ENCODE measurements at places on chromosomes 2 and 18. TPM values are rescaled to one million over a fixed set of nuclear protein-coding genes. Genes with fewer than 3 reads are reported as not detected.

GRCh38 chr2:68832233-68832869 is 38.8 kb downstream of the BMP10 start:
- peak overlapping the region; percentile 86 for H3K27ac ChIP-seq
- peaks cover 5% of the 10 kb centered on the region for H3K4me1 ChIP-seq
- H3K36me3 ChIP-seq = no peaks in the 10 kb centered on the region
- no peaks in the 10 kb centered on the region for H3K27me3 ChIP-seq

- no peaks in the 10 kb centered on the region for H3K27me3 ChIP-seq
- H3K4me1 ChIP-seq = no peaks in the 10 kb centered on the region
- H3K36me3 ChIP-seq = no peaks in the 10 kb centered on the region
- H3K27ac ChIP-seq = no peak overlapping the region
- no peak overlapping the region for H3K4me3 ChIP-seq
Observed at GRCh38 chr2:173739006-173739405, 226.2 kb downstream of the SP3 start.

The CREG2 gene
- total RNA-seq = 0.60 TPM

- H3K4me3 ChIP-seq = no peak overlapping the region
- peaks cover 4% of the 10 kb centered on the region for H3K4me1 ChIP-seq
- no peaks in the 10 kb centered on the region for H3K27me3 ChIP-seq
- peak overlapping the region; percentile 28 for H3K27ac ChIP-seq
- peak; percentile 54 for DNase-seq
- H3K36me3 ChIP-seq = no peaks in the 10 kb centered on the region
Observed at GRCh38 chr2:96534701-96535181, 1.8 kb upstream of the ARID5A start.

The CPO gene
- total RNA-seq = 0.58 TPM

GRCh38 chr2:181197140-181197760 is 216.8 kb downstream of the UBE2E3 start:
- H3K4me1 ChIP-seq = no peaks in the 10 kb centered on the region

The IL37 gene
- total RNA-seq = not detected

GRCh38 chr2:226738191-226738820 is 61.3 kb downstream of the IRS1 start:
- no peak overlapping the region for H3K27ac ChIP-seq
- H3K27me3 ChIP-seq = no peaks in the 10 kb centered on the region
- H3K4me3 ChIP-seq = no peak overlapping the region
- peaks cover 5% of the 10 kb centered on the region for H3K4me1 ChIP-seq
- no peaks in the 10 kb centered on the region for H3K36me3 ChIP-seq

GRCh38 chr2:47725808-47726207 is 57.1 kb upstream of the MSH6 start:
- H3K27ac ChIP-seq = no peak overlapping the region
- H3K4me1 ChIP-seq = no peaks in the 10 kb centered on the region
- H3K36me3 ChIP-seq = no peaks in the 10 kb centered on the region
- H3K4me3 ChIP-seq = no peak overlapping the region
- DNase-seq = no peak

GRCh38 chr2:168655207-168655606 is 147.2 kb upstream of the NOSTRIN start:
- H3K4me3 ChIP-seq = no peak overlapping the region
- DNase-seq = no peak

DNA sequence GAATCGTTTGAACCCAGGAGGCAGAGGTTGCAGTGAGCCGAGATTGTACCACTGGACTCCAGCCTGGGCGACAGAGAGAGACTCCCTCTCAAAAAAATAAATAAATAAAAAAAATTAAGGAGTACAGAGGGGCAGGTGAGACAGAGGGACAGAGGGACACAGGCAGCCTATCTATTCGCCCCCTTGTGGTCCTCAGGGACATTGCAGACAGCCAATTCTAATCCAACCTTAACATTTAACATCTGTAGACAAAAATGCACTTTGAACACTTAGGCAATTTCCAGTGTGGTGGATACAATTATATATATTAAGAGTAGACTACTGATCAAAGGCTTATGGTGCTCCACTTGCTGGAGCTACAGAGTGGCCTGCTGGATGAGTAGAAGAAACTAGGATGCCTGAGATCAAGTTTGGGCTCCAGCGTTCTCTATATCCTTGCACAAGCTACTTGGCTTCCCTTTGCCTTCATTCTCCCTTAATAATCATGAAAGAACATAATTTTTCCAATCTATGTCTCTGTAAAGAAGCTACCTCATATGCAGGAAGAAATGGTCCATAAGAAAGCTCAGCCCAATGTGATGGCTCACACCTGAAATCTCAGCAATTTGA is 8.2 kb upstream of the SMARCAL1 start:
- H3K27me3 ChIP-seq = no peaks in the 10 kb centered on the region
- no peak for DNase-seq
- H3K27ac ChIP-seq = no peak overlapping the region
- no peaks in the 10 kb centered on the region for H3K36me3 ChIP-seq
- no peak overlapping the region for H3K4me3 ChIP-seq

DNA sequence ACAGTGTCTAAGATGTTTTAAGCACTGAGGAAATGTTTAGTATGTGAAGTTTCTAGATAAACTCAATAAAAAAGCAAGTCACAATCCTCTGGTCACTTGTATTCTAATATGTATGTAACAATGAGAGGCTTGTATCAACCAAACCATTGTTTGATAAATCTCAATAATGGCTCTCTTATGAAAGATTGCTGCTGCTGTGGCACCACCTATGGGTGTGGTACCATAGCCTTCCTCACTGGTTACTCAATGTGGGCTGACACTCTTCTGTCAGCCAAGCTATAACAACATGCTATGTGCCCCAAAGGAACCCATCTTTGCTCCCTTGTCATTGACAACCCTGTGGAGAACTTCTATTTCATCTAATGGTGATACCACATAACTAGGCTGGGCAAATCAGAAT is 12.6 kb upstream of the RAB1A start:
- DNase-seq = no peak
- no peaks in the 10 kb centered on the region for H3K4me1 ChIP-seq
- H3K27me3 ChIP-seq = no peaks in the 10 kb centered on the region
- H3K4me3 ChIP-seq = no peak overlapping the region

DNA sequence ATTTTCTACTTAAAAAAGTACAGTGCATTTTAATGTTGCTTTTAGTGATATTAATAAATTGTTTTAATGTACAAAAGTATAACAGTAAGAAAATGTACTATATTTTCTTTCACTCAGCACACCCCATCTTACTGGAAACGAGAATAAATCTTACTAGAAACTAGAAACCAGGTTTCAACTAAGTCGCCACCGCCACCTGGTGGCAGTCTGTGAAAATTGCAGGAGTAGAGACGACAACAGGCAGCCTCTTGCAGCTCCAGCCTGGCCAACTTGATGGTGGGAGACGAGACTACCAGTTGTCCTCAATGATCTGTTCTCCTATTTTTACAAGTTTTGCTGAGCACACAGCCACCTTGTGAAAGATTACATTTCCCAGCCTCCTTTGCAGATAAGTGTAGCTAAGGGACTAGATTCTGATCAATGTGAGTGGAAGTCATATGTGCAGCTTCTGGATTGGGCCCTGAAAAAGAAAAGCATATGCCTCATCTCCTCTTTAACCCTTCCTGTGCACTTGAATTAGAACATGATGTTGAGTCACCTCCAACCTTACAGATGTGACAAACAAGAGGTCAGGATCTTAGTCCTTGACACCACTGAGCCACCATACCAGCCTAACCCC is 8.7 kb downstream of the OTOF start:
- no peaks in the 10 kb centered on the region for H3K36me3 ChIP-seq
- no peaks in the 10 kb centered on the region for H3K27me3 ChIP-seq
- H3K27ac ChIP-seq = no peak overlapping the region

DNA sequence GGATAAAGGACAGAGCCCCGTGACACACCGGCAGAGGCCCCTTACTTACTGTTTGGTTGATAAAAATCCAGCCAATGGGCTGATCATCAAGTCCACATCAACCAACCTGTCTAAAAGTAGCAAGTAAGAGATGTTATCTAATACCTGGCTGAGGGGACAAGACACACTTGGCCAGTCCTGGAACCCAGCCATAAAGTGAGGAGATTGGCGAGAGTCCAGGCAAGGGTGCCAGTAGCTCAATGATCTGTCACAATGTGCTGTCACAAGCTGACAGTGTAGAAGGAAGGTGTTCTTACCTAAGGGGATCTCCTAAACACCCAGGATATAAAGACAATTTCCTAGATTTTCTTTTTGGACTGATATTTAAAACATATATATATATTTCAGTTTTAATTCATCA is 61.7 kb upstream of the IL1R2 start:
- DNase-seq = no peak
- H3K27me3 ChIP-seq = no peaks in the 10 kb centered on the region
- no peak overlapping the region for H3K27ac ChIP-seq
- H3K4me3 ChIP-seq = no peak overlapping the region
- H3K36me3 ChIP-seq = no peaks in the 10 kb centered on the region

The UGT1A5 gene
- total RNA-seq = not detected

The GKN2 gene
- total RNA-seq = not detected

The ANKRD29 gene
- total RNA-seq = 28.6 TPM

- DNase-seq = no peak
- no peaks in the 10 kb centered on the region for H3K36me3 ChIP-seq
- no peaks in the 10 kb centered on the region for H3K27me3 ChIP-seq
- H3K4me1 ChIP-seq = peaks cover 3% of the 10 kb centered on the region
- H3K4me3 ChIP-seq = no peak overlapping the region
Observed at GRCh38 chr18:74380916-74381315, 65.3 kb downstream of the C18orf63 start.

The FTCDNL1 gene
- total RNA-seq = 1.7 TPM

DNA sequence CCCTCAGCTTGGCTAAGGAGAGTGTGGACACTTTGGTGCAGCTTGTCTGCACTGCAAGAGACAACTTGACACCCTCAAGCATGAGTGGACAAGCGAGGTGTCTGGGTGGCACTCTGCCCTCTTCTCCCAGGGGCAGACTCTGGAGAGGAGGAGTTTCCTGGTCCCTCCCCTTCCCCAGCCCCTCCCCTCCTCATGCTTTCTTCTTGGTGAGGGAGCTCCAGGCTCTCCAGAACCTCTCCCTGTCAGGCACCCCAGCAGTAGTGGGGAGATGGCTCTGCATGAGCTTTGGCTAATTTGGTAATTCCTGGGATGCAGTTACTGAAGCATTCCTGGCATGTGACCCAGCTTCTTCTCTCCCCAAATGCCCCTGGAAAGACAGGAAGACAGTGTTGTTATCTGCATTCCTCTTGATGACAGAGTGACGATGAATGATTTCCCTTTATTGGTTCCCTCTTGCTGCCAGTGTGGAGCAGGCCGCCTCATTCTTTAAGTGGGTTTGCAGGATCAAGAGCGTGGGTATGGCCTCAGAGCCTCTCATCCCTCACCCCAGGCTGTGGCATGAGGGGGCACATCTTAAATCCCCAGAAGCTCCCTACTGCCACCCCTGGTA is 89.2 kb downstream of the STPG4 start:
- peaks cover 2% of the 10 kb centered on the region for H3K4me1 ChIP-seq
- no peak overlapping the region for H3K27ac ChIP-seq
- DNase-seq = no peak
- peaks cover under 1% of the 10 kb centered on the region for H3K36me3 ChIP-seq

The FSHR gene
- total RNA-seq = not detected

The EVA1A gene
- 1.7 TPM for total RNA-seq

- H3K4me1 ChIP-seq = no peaks in the 10 kb centered on the region
- H3K27ac ChIP-seq = no peak overlapping the region
- peak; percentile 64 for DNase-seq
- no peaks in the 10 kb centered on the region for H3K36me3 ChIP-seq
- H3K27me3 ChIP-seq = no peaks in the 10 kb centered on the region
Observed at GRCh38 chr2:96407041-96407918, 71.7 kb downstream of the NCAPH start.

- H3K4me3 ChIP-seq = no peak overlapping the region
- no peaks in the 10 kb centered on the region for H3K4me1 ChIP-seq
- no peak for DNase-seq
- H3K27ac ChIP-seq = peak overlapping the region; percentile 51
- H3K36me3 ChIP-seq = no peaks in the 10 kb centered on the region
Observed at GRCh38 chr2:173037245-173038120, 38.2 kb upstream of the MAP3K20 start.

- no peaks in the 10 kb centered on the region for H3K36me3 ChIP-seq
- DNase-seq = no peak
- H3K4me3 ChIP-seq = no peak overlapping the region
- H3K27ac ChIP-seq = no peak overlapping the region
- H3K27me3 ChIP-seq = no peaks in the 10 kb centered on the region
Observed at GRCh38 chr18:57497372-57498294, 62.5 kb downstream of the ONECUT2 start.

DNA sequence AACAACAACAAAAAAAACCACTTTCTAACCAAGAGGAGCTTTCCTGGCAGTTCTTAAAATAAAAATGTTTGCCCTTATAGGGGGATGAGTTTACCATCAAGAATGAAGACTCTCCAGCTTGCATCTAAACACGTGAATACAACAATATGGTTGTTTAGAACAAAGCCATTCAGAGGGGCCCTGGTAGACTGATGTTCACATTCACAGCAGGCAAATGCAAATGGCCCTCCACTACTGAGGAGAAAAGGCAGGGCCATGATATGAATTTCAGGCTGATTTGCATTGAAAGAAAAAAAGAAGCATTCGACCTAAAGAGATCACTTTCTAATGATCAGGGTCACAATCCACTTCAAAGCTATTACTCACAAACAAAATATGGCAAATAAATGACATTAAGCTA is 65.3 kb upstream of the OTOS start:
- DNase-seq = no peak
- H3K27ac ChIP-seq = no peak overlapping the region
- H3K27me3 ChIP-seq = no peaks in the 10 kb centered on the region
- no peaks in the 10 kb centered on the region for H3K36me3 ChIP-seq

DNA sequence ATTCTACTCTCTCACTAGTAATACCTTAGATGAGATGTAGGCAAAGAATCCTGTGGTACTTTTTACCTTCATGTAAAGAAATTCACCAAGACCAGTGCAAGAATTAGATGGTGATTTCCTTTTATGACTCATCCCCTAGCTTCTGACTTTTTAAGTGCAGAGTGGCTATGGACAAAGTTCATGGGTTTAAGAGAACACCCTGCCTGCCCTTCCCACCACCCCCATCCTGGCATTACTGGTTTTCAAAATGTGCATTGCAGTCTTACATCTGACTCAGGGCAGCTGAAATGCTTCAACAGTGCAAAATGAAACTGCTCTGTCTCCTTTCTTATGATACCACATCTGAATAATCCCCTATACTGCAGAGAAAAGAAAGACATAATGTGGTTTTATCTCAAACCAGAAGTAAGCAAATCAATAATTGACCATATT is 22.6 kb downstream of the MAIP1 start:
- H3K27me3 ChIP-seq = no peaks in the 10 kb centered on the region
- no peaks in the 10 kb centered on the region for H3K4me1 ChIP-seq
- H3K4me3 ChIP-seq = no peak overlapping the region
- H3K36me3 ChIP-seq = peaks cover 2% of the 10 kb centered on the region

DNA sequence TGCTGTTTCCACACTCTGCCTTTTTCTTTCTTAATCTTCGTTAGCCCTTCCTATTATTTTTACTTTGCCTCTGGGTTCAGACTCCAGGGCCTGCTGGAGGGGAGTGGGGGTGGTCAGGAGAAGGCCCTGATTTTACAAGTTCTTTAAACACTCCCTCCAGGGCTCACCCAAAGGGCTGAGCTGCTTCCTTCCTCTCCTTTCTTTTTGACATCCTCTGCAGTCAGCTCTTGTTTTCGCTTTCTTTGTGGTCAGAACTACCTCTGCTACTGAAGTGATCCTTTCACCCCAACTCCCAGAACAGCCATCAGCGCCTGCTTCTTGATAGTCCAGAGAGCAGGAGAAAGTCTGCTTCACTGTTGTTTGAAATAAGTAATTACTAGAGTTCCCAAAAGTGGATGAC is 925.7 kb downstream of the EPHA4 start:
- no peaks in the 10 kb centered on the region for H3K27me3 ChIP-seq
- H3K4me1 ChIP-seq = no peaks in the 10 kb centered on the region
- no peak for DNase-seq
- no peak overlapping the region for H3K4me3 ChIP-seq
- no peaks in the 10 kb centered on the region for H3K36me3 ChIP-seq
- no peak overlapping the region for H3K27ac ChIP-seq

The EVX2 gene
- total RNA-seq = not detected
